ENCODE measurements at places on chromosomes 3 and 15.

- no peak for DNase-seq
Observed at GRCh38 chr3:31985831-31986230, 4.3 kb downstream of the ZNF860 start.

GRCh38 chr3:23096041-23096440 lies 107.1 kb upstream of the UBE2E2 start:
- no peak for DNase-seq

DNA sequence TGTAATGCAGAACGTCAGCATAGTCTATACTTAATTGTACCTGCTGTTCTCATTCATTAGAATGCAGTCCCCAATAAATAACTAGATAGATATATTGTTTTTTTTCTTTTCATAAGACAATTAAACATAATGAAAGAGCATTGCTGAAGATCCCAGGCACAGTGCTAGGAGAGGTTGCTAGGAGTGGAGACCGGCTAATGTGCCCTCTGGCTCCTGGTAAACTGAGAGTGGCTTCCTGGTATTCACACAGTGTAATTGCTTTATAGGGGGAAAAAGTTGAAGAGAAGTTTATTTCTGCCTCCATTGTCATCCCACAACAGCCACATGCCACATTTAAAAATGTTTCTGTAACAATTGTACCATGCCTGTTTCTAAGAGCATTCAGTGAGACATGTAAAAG lies 135.6 kb downstream of the MAP2K5 start:
- no peak for DNase-seq

DNA sequence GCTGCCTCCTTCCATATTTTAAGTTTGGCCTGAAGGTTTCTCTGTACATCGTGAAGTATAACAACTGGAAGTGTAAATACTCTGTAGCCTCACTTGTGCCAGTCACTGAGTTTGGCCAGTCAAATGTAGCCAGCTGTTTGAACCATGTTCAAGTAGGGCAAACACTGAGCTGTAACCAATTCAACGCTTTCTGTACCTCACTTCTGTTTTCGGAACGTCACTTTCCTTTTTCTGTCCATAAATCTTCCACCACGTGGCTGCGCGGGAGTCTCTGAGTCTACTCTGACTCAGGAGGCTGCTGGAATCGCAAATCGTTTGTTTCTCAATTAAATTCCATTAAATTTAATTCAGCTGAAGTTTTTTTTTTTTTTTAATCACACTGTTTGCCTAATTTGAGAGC lies 88.8 kb upstream of the RARB start:
- no peak for DNase-seq

DNA sequence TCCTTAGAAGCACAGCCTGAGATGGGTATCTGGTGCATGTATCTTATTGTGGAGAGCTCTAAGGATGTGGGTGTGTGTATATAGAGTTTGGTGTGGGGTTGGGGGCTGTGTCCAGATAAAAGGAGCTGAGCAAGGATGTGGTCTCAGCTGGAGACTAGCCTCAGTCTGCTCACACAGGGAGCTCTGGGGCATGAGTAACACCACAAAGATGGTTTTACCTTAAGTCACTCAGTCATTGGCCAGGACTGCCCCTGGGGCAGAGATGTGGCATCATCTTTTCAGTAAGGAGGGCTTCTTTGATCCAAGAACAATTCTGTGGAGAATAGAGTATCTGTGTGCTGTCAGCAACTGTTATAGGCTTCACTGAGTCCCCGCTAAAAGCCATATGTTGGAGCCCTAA lies 163.4 kb upstream of the NUDT16 start:
- no peak for DNase-seq

DNA sequence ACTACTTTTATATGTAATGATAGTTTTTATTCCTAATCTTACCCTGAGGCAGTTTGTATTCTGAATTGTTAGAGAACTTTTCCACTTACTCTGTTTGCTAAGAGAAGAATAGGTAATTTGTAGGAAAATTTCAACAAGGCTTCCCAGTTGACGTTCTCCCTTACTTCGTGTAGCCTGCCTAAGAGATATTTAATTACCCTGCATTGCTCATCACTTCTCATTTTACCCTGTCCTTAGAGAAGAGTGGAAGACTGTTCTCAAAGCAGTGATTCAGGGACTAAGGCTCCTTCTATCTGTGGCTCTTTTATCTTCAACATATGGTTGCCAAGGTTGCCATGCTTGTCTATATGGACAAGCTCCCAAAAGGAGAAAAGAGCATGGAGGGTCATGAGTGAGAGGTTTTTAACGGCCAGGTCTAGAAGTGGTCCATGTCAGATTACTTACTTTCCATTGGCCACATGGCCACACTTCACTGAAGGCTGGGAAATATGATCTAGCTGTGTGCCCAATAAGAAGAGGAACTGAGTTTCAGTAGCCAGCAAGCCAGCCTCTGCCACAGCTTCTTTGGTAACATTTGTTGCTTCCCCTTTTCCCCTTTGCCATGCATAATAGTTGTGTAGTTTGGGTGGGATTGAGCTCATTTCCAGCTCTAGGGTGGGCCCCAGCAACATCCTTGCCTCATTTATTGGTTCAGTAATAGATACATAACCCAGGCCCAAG lies 22.1 kb downstream of the PDE8A start:
- no peak for DNase-seq

DNA sequence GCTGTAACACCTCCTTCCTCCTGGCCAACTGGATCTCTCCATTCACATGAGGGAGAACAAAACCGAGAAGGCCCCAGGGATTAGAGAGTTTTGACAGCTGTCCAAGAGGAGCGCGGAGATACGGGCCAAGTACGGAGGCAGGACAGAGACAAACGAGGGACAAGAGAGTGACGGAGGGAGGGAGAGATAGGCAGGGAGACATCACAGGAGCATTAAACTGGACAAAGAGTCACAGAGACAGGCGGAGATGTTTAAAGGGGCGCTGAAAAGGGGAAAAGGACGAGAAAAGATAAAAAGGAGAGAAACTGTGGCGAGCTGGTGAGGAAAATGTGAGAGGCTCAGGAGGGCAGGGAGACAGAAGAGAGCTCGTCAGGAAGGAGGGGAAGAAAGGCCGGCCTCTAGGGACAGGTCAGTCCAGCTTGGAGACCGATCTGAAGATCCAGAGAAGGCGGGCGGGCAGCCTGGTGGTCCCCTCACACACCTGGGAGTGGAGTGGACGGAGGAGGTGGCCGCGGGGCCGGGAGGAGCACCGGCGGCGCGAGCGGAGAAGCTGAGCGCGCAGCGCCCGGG lies 40.5 kb upstream of the ROPN1 start:
- no peak for DNase-seq

- DNase-seq, result no peak
Observed at GRCh38 chr15:57769266-57769665, 62.8 kb downstream of the POLR2M start.

DNA sequence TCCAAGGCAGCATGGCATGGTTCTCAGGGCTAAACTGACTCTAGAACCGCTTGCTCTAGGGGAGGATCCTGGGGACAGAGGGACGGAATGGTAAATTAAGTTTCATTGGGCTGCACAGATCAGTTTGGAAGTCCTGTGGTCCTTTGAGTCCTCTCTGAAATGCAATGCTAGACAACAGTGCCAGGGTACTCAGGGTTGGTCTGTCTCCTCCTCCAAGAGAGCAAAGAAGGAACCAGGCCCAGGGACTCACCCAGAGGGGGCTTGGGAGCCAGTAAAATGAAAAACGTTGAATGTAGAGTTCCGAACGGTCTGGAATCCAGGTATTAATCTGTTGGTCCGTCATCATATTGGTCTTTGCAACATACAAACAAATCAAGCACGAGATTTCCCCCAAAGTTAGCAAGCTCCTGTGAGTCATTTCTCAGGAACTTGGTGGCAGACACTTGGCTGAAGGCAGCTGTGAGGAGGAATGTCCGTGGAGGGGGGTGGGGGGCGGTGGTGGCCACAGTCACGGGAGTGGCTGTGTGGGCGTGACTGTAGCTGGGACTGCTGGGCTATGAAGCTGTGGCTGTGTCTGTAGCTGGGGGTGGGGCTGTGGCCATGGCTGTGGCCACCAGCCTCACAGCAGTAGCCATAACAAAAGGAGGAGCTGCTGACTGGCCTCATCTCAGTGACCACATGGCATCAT lies 361.0 kb downstream of the SHQ1 start:
- no peak for DNase-seq

- no peak for DNase-seq
Observed at GRCh38 chr3:156764751-156765150, 61.4 kb upstream of the LEKR1 start.

- DNase-seq, result no peak
Observed at GRCh38 chr3:42635111-42635510, 18.4 kb upstream of the ZBTB47 start.

DNA sequence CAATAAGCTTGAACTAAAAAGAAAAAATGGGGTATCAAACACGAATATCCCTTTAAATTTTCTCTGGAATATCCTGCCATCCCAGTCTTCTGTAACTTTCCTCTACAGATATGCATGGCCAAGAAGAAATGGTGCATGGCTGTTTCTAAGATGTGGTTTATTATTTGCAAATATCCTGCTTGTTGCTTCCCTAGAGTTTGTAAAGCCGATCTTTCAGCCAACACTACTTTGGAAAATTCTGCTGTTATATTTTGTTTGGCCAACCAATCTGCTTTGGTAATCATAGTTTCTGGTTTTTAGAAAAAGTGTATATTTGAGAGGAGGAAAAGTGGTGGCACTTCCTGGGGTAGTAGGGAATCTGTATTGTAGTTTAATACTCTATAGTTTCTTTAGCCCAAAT lies 13.9 kb downstream of the PHLDB2 start:
- DNase-seq, result no peak

DNA sequence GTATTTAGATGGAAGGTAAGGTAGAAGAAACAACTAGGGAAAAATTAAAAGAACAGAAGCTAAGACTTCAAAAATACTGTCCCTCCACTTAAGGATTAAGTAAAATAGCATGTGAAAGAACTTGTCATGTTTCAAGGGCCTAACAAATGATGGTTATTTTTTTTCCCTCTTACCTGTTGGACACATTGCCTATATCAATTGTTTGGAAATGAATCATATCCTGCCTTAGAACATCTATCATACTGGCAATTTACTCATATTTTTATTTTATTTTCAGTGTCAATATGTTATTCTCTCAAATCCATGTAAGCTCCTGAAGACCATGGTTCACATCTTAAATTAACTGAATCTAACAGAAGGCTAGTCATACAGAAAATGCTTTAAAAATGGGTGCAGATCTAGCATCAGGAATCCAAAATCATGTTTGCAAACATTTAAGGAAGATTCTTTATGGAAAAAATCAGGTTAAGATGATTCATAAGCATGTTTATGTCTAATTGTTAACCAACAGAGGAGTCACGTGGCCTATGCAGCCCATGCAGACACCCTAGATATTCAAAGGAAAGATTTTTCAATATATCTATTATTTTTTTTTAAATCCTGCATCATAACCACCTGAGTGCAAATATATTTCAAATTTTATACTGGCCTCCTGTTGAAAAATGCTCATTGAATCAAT lies 135.8 kb upstream of the TRIM42 start:
- DNase-seq, result no peak

DNA sequence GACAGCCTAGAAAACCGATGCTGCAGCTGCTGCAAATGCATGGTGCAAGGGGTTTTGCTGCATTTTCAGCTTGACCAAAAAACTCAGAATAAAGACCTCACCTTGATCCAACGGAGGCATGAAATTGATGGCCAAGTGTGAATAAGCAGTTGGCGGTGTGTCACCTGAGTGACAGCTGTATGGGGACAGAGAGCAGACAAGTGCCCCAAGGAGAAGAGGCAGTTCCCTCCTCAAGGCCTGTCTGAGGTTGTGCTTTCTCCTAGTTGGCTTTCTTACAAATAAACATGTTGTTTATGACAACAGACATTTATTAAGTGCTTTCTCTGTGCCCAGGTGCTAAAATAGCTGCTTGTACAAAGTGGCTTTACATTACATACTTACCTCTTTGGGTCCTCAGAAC lies 10.3 kb downstream of the PGPEP1L start:
- DNase-seq, result no peak

- DNase-seq, result no peak
Observed at GRCh38 chr3:152300029-152300731, 31.5 kb downstream of the MBNL1 start.

DNA sequence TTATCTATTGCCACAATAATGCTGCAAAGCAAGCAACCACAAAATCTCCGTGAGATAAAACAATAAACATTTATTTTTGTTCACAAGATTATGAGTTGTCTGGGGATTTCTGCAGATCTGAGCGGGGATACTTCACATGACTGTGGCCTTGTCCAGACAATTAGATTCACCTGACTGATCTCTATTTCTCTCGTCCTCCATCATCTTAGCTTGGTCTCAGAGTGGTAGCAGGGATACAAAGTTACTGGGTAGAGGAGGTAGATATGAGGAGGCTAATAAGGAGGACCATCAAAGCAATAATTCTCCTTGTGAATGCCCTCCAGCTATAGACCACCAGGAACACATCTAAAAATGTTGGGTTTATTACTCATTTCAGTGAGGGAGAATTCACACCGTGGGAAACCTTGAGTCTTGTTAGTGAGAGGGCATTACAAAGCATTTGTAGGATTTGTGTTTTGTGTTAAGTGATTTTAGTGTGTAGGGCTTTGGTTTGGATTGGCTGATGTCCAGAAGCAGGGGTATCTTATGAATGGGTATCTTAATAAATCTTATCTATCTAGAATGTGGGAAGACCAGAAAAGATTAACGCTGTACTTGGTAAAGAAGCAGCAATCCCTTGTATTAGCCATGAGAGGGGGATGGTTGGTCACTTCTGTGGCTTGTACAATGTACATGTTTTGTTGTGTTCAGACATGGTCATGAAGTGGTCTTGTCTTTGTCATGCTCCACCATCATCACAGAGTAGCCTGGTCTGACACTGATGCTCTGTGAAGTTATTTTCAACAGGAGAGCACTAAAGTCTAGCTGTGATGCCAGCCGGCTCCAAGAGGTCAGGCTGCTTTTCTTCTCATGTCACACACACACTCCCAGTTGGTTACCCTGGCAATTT lies 287.6 kb upstream of the STT3B start:
- DNase-seq, result no peak

GRCh38 chr3:169264711-169265110 lies 398.8 kb downstream of the MECOM start:
- DNase-seq, result no peak

GRCh38 chr3:188284455-188285212 lies 130.7 kb downstream of the LPP start:
- DNase-seq, result no peak

DNA sequence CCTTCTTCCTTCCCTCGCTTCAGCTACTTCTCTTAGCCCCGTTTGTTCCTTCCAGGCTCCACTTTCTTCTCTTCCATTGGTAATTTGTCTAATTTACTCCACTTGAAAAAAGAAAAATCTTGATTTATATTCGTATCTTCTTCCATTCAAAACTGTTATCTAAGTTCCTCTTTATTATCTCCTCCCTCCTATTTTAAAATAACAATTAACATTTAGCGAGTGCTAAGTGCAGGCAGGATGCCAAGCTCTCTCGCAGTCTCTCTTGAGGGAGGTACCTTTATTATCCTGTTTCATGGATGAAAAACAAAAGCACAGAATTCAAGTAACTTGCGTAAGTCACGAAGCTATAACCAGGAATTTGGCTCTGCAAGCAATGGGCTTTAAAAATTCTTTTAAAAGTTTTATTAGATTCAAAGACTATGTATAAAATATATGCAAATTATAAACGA lies 418.9 kb upstream of the NAALADL2 start:
- no peak for DNase-seq

DNA sequence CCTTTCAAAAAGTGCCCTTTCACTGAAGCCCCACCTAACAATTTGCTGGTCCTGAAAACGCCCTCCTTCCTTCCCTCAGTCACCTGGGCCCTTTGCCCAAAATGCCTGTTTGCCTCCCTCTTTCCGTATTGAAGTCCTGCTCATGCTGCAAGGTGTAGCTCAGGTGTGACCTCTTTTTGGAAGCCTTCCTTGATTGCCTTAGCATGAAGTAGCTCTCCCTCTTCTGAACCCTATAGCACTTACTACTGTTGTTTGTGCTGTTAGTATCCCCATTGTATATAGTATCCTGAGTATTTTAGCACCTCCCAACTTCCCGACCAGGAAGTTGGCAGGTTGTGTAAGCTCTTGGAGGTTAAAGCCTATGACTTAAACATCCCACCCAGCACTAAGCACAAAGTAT lies 1.7 kb downstream of the PLS1 start:
- no peak for DNase-seq
